ENCODE measurements at places on chromosomes 1 and 21.

DNA sequence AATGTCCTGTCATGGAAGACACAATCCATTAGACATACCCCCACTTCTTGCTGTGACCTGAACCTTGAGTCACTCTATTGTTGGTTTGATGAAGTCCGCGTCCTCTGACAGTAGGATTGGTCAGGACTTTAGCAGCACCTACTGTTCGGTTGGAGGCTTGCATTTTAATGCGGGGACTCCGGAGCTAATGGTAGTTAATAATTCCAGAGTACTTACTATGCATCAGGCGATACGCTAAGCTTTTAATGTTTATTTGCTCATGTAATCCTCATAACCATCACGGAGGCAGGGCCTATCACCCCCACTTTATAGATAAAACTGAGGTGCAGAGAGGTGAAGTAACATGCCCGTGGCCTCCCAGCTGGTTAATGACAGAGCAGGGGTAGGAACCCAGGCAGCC, 7.9 kb upstream of the ELF3 start:
- DNase-seq: no peak

GRCh38 chr1:159932296-159933285, 7.3 kb upstream of the TAGLN2 start:
- DNase-seq: no peak

- no peak for DNase-seq
These were observed 379.1 kb upstream of the TMPRSS15 start for GRCh38 chr21:18782721-18783120.

DNA sequence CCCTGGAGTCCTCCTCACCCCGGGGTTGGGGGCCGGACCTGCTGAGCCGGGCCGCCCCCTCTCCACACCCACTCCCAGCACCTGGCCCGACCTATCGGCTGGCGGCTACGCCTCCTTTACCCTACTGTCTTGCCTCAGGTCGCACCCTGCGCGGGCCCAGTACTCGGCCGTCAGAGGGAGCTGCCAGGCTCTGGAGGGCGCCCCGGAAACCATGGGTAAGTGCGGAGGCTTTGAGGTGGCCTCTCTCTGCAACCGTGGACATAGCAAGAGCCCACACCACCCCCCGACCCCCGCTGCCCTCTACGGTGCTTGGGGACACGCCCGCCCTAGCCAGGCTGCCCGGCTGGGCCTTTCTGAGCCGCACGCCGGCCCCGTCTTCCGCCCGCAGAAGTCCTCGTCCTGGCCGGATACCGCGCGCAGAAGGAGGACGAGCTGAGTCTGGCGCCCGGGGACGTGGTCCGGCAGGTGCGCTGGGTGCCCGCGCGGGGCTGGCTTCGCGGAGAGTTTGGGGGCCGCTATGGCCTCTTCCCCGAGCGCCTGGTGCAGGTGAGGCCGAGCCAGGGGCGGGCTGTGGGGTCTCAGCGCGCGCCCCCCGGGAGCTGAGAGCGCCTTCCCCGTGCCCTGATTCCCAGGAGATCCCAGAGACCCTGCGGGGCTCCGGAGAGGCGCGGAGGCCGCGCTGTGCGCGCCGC, at the start of gene SH3D21:
Gene SH3D21, plus strand, starts transcription at position 159 of the 692 bp plus-strand sequence. Its CDS starts 53 bp downstream, at position 212.
- DNase-seq: peak; percentile 33

DNA sequence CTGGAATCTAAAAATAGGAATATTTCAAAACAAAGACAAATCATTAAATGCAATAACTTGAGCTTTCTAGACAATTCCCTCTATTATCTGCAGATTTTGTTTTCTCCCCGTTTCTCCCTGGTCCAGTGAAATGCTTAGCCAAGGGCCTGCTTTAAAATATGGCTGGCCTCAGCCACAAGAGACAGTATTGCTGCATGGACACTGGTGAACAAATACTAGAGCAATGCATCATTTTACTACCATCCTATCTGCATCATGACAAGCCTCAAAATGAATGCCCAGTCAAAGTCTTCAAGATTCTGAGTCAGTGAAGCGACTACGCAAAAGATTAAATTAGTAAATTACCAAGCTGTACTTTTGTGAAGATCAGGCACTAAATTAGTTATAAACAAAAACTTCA, 80.5 kb downstream of the ENAH start:
- DNase-seq: no peak

DNA sequence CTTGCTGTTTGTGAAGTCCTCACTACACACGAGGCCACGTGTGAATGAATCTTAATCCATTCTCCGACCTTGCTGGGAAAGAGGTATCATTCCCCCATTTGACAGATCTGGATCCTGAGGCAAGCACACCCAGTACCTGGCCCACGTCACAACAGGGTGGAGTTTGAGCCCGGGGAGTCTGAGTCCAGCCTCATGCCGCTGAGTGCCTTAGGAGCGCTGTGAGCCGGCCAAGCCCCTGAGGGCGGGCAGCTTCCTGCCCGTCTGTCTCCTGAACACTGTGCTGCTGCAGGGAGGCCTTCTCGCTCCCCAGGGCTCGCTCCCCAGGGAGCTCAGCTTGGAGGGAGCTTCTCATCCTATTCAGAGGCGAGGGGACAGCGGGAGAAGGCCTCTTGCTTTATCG, 29.7 kb downstream of the SLC45A1 start:
- no peak for DNase-seq

DNA sequence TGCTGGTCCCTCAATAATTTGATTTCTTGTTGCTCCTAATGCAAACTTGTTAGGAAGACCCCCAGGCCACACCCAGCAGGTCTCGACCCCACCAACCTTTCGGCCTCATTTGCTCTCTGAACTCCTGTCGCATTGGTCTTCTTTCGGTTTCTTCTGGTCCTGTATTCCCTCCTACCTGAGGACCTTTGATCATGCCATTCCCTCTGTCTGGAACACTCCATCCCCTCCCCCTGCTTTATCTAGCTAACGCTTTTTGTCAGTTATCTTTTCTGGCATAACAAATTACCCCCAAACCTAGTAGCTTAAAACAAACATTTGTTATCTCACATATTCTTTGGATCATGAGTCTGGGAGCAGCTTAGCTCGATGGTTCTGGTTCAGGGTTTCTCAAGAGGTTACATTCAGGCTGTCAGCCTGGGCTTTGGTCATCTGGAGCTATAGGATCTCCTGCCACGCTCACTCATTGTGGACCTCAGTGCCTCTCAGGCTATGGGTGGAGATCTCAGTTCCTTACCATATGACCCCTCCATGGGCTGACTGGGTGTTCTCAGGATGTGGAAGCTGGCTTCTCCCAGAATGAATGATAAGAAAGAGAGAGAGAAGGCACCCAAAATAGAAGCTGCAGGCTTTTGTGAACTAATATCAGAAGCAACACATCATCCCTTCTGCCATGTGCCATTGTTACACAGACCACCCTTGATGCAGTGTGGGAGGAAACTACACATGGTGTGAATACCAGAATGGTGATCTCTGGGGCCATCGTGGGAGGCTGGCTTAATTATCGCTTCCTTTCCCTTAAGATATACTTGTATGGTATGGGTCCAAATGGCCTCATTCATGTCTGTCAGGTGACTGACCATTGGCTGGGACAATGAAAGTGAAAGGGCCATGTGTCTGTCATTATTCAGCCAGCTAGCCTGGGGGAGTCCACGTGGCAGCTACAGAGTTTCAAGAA, 29.1 kb upstream of the BCAR3 start:
- DNase-seq: no peak

DNA sequence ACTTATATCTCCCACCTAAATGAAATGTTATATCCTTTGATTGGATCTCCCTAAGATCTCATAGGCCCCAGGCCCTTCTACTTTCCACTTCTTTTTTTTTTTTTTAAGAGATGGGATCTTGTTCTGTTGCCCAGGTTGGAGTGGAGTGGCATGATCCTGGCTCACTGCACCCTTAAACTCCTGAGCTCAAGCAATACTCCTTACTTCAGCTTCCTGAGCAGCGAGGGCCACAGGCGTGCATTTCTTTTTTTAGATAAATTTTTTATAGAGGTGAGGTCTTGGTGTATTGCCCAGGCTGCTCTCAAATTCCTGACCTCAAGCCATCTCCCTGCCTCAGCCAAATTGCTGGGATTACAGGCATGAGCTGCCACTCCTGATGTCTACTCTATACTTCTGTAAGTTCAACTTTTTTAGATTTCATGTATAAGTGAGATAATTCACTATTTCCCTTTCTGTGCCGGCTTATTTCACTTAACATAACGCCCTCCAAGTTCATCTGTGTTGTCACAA, 987.5 kb upstream of the NCAM2 start:
- DNase-seq: no peak

DNA sequence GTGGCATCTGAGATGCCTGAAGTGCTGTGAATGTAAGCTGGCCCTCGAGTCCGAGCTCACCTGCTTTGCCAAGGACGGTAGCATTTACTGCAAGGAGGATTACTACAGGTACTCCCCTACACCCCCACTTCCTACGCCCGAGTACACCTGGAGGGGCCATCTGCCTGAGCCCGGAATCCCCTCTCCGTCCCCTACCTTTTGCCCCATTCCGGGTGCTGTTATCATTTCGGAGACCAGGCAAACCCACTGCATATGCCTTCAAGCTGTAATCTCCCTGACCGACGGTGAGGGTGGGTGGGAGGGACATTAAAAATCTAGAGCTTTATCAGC, 2.9 kb downstream of the LHX9 start:
- DNase-seq: no peak

GRCh38 chr1:59179673-59180072, 117.2 kb upstream of the FGGY start:
- DNase-seq: no peak

All from CD4-positive, alpha-beta T cell treated with Interferon alpha-2 for 1 hour (primary cell).